Kidney (tissue), 22 donors: ENCODE measurements at places on chromosomes 1 and 21. TPM values are rescaled to one million over a fixed set of nuclear protein-coding genes. Genes with fewer than 3 reads are reported as not detected.

IL23R gene
- 0.19 TPM for total RNA-seq

UBQLN4 gene
- total RNA-seq: 24.5 TPM

ZNF678 gene
- total RNA-seq: 10.0 TPM

WDR64 gene
- not detected for total RNA-seq

PLCH2 gene
- 8.7 TPM for total RNA-seq

ADORA3 gene
- total RNA-seq: 10.8 TPM

GDAP2 gene
- 31.8 TPM for total RNA-seq

KLHDC7A gene
- 25.8 TPM for total RNA-seq

NFIA gene
- total RNA-seq: 87.5 TPM

GBP2 gene
- 41.8 TPM for total RNA-seq

KIF26B gene
- total RNA-seq: 10.7 TPM

ELK4 gene
- 87.3 TPM for total RNA-seq

RBP7 gene
- 21.2 TPM for total RNA-seq

SMIM12 gene
- 49.2 TPM for total RNA-seq

GLMP gene
- 52.4 TPM for total RNA-seq

GRCh38 chr21:29751473-29752185 is 188.2 kb downstream of the GRIK1 start:
- no peak for DNase-seq

DNA sequence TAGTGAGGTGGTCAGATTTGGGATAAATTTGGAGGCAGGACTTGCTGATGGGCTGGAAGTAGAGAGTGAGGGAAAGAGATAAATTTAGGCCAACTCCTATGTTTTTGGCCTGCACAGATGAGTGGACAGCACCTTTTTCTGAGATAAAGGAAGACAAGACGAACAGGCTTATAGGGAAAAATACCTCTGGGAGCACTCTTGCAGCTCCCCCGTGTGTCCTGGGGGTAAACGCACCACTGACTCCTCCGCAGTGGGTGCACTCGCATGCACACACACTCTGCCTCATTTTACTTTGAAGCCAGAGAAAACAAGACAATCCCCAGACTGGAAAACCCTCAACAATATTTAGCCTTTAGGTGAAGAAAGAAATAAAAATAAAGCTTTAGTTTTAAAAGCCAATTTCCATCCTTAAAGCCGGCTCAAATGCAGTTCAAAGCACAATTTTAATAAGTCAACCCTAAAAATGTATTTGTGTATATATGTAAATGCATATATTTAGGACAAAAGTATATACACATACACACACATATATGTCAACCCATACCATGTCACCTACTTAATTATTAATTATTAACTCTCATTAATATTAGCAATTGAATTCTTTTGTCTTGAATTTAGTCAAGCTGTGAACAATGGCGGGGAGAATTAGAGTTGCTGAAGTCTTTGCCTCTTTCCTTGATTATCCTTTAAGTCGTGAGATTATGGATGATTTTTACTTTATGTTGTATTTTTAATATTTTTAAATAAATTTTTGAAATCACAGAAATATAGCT is 341.8 kb downstream of the ZNF326 start:
- no peak for DNase-seq

GRCh38 chr1:50968821-50969610 is 1.0 kb upstream of the CDKN2C start:
- DNase-seq: peak; percentile 74

GRCh38 chr1:33030575-33030974 is 6.1 kb downstream of the AK2 start:
- DNase-seq: no peak

DNA sequence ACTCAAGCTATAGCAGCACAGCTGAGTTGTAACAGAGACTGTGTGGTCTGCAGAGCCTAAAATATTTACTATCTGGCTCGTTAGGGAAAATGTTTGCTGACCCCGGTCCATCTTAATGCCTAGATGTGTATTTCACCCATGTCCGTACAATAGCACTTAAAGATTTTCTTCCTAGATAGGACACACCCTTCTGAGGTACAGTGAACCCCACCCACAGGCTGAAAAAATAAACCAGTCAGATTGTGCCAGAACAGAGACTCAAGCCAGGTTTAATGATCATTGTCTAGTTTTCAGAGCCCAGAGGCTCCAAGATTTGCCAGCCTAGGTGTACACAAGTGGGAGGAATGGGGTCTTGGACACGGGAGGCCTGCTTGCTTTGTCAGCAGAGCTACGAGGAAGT is 5.6 kb downstream of the AMIGO1 start:
- DNase-seq: no peak

- DNase-seq: no peak
These were observed 57.7 kb downstream of the NMNAT2 start for GRCh38 chr1:183360473-183360872.

- DNase-seq: no peak
These were observed 11.0 kb downstream of the AGTRAP start for GRCh38 chr1:11746795-11747487.

- DNase-seq: no peak
These were observed 208.5 kb downstream of the KCNT2 start for GRCh38 chr1:196399713-196400112.

- DNase-seq: no peak
These were observed 17.2 kb upstream of the C4BPB start for GRCh38 chr1:207071426-207071825.

DNA sequence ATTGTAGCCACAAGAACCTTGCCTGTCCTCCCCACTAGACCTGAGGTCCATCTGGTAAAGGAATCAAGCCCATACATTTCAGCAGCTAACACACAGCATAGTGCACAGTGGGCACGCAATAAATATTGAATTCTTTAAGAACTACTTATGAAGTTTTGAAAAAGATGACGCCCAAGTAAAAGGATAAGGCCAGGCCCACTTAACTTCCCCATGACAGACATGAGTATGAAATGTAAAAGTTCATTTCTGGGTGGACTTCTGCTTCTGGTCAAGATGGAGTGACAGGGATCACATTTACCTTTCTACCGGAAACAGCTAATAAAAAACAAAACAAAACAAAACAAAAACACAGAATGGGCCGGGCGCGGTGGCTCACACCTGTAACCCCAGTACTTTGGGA is 25.4 kb downstream of the SORT1 start:
- no peak for DNase-seq

DNA sequence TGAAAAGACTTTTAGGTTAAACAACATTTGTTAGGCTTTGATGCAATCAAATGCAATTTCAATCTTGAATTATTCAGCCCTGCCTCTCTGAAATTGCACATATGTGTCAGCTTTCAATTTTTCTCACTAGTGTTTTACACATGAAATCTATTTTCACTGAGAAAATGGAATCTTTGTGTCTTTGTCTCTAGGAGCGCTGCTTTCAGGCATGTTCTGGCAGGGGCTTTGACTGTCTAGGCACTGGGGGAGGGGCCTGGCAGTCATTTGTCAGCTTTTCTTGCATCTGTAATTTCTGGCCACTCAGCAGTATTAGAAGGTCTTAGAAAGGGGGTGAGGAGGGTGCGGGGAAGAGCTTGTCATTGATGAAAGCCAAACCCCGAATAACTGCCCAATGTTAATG is 264.4 kb downstream of the PTPRC start:
- DNase-seq: peak; percentile 50

GRCh38 chr1:91753878-91754277 is 132.1 kb downstream of the TGFBR3 start:
- no peak for DNase-seq

DNA sequence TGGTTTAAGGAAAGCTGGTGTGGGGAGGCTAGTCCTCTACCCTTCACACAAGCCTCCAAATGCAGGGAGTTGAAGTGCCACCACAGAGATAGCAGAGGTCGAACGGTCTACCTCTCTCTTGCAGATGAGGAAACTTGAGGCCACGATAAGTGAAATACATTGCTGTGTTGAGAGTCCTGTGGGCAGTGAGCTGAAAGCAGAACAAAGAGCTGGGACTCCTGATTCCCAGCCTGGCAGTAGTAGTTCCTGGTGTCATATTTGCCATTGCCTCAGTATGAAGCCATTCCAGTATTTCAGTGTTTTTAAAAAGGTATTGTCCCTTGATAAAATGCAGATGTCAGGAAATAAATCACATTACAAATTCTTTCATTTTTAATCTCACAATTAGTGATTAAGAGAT is 28.6 kb downstream of the AK4 start:
- no peak for DNase-seq

DNA sequence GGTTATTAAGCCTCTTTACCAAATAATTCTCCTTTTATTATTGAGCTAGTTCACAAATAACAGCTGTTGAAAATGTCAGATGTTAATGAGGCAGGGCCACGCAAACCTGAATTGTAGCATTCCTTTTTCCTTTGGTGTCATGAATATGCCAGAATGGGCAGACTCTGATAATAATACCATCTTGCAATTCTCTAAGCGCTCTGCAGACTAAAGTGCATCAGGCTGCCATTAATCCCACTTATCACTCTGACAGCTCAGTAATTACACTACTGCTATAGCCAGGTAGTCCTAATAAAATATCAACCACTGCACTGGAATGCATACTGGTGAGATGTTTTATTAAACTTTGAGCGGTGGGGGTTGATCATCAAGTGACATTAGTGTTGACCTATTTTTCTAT is 177.7 kb downstream of the DPYD start:
- no peak for DNase-seq

DNA sequence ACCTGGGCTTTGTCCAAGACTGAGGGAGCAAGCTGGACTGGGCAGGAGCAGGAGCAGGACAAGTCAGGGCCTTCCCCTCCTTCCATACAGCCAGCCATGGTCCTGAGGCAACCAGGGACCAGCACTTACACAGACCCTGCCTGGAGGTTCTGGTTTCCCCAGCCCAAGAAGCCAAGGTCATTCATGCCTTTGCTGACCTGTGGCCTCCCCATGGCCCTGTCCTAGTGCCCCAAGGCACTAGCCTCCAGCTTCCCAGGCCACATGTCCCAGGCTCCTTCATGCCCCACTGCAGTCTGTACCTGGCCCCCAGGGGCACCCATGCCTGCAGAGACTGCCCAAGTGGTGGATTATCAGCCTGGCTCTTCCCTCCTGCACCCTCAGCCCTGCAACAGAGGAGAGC is 243.9 kb downstream of the TOMM20 start:
- DNase-seq: no peak

- DNase-seq: peak; percentile 75
These were observed 56.8 kb upstream of the PRDX6 start for GRCh38 chr1:173420330-173420806.

DNA sequence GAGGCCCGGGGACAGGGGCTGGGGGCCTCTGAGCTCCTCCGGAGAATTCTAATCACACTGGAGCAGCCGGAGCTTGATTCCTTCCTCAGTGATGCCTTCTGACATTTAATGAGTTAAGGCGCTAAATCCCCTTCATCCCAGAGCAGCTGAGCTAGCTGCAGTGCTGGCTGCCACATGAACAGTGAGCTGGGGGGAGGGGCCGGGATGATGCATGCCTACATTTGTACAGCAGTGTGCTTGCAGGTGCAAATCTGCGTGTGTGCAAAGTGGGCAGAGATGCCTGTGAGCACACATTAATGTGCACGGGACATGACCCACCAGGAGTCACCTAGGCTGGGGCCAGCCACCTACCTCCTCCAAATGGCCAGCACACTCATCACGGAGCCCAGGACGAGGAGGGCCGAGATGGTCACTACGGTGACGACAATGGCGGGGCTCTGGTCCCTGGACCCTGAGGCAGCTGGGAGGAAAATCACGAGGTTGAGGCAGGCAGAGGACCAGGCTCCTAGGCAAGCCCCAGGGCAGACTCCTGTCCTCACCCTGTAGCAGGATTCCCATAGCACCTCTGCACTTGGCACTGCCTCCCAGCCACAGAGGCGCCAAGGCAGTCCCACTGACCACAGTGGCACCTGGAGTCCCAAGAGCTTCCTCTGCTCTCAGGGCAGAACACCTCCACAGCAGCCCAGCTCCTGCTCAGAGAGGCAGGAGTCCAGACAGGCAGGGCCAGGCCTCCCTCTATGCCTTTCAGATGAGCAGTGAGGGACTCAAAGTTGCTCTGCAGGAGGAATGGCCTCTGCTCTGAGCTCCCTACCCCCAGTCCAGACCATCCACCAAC is 34.7 kb downstream of the CDCA8 start:
- DNase-seq: no peak

DNA sequence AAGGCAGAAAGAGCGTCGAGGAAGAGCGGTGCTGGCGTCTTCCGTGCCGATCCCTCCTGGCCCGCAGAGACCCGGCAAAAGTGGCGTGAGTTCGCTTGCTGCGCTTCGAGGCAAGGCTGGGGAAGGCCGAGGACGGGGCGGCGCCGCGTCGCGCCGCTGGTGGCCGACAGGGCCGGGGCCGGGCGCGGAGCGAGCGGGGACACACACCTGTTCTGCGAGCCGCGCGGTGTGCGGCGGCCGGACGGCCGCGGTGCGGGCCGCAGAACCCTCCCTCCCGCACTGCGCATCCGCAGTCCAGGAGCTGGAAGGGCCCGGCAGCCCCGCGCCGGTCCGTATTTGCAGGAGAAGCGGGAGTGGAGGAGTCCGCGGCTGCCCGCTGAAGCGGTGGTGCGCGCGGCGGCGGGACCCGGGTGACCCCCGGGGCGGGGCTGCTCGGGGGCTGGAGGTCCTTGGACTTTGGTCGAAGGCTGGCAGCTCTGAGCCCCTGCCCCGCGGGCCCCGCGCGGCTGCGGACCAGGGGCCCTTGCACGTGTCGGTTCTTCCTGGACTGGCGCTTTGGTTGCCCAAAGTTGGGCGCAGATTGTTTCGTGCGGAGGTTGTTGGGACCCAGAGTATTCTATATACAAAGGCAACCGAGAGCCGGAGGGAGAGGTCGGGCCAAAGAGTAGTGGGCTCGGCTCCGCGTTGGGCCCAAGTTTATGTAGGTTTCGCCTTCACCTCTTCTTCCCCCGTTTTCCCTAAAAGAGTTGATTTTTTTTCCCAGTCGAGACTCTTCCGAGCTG is 2.6 kb downstream of the RNF220 start:
- peak; percentile 25 for DNase-seq

DNA sequence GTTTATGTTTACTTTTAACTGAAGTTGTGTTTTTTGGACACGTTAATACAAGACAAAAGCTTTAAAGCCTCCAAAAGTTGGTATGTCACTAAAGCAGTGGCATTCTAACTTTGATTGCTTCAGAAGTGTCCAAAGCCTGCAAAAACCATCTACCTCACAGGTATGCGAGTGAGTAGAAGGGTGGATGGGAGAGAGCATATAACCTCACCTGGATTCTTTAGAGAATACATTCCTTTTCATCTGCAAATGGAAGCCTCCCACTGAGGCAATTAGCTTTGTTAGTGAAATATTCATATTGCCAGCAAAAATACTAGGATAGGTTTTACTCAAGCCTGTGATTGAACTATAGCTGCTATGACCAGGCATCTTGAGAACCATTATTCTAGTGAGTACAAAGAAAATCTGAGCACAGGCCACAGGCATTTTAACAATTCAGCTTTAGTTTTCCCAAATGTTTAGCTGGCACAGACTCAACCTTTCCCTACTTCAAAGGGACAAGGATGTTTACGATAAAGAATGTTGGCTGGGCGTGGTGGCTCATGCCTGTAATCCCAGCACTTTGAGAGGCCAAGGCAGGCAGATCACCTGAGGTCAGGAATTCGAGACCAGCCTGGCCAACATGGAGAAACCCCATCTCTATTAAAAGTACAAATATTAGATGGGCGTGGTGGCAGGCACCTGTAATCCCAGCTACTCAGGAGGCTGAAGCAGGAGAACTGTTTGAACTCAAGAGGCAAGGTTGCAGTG is 39.7 kb downstream of the MAP3K21 start:
- no peak for DNase-seq

- no peak for DNase-seq
These were observed 45.2 kb downstream of the CAMK2N1 start for GRCh38 chr1:20440785-20441200.

- peak; percentile 72 for DNase-seq
These were observed 155.1 kb upstream of the CAMK1G start for GRCh38 chr1:209428241-209428921.

- no peak for DNase-seq
These were observed 15.2 kb downstream of the GIPC2 start for GRCh38 chr1:78060857-78061563.
